Sigmoid colon (tissue), 7 donors: ENCODE measurements at places on chromosomes 2 and 18. TPM values are rescaled to one million over a fixed set of nuclear protein-coding genes. Genes with fewer than 3 reads are reported as not detected.

Gene COLEC11
- 8.2 TPM for total RNA-seq

Gene RAPGEF4
- total RNA-seq = 5.5 TPM

Gene RSAD2
- total RNA-seq = 7.2 TPM

Gene CASP8
- 8.2 TPM for total RNA-seq

Gene DAPL1
- not detected for total RNA-seq
